AG09309 (cell line): ENCODE measurements at places on chromosomes 7 and 10.

GRCh38 chr7:127717502-127718339, 65.7 kb downstream of the SND1 start:
- no peak for DNase-seq

DNA sequence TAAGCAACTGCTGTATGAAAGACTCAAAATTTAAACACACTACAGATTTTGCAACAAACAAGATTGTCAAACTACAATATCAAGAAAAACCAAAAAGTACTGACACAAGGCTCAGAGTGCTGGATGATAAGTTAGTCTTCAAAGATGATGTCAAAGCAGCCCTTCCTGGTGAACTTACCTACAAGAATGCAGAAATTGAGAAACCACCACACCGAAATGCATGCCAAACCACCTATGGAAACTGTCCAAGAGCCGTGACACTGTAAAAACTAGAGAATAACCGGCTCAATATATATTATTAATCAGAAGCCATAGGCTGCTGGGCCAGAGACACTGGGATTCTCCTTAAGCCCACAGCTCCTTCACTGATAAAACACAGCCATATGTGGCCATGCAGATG, 25.3 kb downstream of the DENND11 start:
- no peak for DNase-seq

- no peak for DNase-seq
Measured at GRCh38 chr7:5872326-5872725, 8.3 kb upstream of the OCM start.

DNA sequence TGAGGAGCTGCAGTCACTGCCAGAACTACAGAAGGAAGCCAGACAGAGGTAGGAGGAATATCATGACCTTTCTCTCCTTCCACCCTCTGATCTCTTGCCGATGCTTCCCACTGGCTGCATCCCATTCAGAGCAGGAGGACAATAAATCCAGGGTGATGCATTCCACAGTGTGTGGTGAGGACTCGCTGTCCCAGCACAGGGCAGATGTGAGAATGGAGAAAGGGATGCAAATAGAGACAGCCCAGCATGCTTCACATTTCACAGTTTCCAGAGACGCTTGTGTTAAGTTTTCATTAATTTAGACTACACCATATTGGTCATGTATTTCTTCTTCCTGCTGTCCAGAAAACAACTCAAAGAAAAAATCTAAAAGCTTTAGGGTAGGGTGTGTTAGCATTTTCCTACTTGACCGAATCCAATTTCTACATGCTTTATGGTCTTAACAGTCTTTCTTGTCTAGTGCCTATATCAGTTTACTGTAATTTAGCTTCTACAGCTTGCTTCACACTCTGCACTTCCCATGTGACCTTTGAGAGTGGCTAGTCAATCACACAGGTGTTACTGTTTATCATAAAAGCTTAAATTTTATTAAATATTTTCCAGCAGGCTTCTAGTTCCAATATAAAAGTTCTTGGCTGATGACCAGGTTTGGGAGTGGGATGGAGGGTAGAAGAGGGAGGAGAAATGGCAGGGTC, 155.6 kb downstream of the RAPGEF5 start:
- DNase-seq, result no peak

DNA sequence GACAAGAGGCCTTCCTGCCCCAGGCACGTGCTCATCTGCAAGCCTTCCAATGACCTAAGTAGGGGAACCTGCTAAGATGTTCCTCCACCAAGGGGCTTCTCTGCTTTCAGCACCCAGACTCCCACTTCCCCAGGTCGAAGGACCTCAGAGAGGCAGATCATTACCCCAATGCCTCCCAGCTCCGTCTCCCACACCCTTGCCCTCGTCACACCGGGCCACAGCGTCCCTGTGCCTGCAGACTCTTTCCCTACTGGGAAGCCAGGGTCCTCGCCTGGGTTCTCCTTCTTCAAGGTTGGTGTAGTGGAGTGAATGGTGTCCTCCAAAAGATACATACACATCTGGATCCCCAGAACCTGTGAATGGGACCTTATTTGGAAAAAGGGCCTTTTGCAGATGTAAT, 151.9 kb downstream of the UBE2H start:
- DNase-seq, result no peak

DNA sequence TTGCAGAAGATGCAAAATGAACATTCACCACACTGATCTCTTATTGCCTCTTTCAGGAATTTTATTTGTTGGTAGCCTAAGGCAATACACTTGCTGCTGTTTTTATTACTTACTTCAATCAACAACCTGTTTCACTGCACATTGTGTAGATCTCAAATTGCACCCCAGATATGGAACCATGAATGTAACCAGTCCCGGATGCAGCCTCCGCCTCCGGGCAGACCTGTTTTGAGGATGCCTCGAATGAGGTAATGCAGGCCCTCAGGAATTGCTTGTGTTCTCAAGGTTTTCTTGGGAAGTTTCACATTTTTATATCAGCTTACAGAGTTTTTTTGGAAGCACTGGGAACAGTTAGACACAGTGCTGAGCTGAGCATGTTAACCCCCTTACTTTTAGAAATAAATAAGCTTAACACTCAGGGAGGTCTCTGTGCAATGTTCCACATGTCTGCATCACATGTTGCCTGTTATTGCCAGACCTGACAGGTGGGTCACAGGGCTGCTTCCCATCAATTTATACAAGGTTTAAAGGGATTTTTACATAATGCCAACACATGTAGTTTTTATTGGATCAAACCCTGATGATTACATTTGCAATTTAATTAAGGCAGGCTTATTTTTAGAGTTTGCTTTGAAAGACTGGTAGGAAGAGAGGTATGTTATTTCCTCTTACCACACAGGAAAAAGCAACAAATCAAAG, 193.1 kb upstream of the POM121L12 start:
- DNase-seq, result no peak

DNA sequence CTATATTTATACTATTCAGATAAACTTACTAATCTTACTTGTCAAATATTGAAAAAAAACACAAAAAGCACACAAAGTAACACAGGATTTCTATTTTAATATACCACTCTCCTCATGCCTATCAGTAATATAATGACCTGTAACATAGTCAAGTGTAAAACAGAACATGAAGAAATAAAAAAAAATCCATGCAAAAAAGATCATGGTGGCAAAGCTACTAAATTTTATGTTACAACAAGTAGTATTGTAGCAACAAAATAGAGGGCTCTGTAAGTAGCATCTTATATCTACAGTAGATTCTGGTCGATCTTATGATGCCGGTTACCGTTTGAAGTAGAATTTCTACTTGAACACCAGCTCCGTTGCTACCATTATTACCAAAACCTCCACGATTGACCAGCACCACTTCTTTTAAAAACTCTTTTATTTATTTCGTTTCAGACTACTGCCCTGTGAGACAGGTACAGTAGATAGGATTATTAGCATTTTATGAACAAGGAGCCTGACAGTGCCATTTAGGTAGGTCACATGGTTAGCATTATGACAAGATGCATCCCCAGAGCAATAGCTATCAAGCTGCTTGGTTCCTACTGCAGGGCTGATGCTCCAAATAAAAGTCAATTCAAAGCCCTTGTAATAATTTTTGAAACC, 2.1 kb downstream of the CPED1 start:
- DNase-seq, result no peak

- no peak for DNase-seq
Measured at GRCh38 chr10:124003070-124003419, 90.4 kb downstream of the CHST15 start.

- DNase-seq, result no peak
Measured at GRCh38 chr10:117364110-117364960, 10.9 kb downstream of the PDZD8 start.

- DNase-seq, result no peak
Measured at GRCh38 chr7:27462575-27463270, 200.0 kb downstream of the HIBADH start.

DNA sequence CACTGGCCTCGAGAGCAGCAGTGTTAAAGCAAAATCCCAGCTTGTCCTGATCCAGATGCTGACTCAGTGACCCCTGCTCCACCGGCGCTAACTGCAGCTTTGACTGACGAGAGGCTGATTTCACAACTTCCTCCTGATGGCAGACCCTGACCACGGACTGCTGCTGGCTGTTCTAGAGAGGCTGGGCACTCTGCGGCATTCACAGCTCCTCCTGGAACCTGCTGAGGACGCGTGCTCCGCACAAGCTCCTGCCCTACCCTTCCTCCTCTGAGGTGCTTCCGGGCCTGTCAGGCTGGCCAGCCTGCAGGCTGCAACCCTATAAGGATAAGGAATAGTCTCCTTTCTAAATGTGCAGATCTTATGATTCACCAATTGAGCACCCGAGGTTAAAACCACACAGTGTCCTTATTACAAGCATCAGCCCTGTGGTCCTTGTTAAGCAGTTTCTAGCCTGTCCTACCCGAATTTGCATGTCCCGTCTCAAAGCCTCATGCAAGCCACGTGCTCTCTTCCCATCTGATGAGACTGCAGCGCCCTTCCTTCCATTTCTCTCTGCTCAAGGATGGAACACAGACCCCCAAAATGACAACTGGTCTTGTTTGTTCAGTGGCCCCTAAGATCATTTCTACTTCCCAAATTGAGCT, 35.5 kb upstream of the NCAPG2 start:
- DNase-seq, result peak; percentile 49

DNA sequence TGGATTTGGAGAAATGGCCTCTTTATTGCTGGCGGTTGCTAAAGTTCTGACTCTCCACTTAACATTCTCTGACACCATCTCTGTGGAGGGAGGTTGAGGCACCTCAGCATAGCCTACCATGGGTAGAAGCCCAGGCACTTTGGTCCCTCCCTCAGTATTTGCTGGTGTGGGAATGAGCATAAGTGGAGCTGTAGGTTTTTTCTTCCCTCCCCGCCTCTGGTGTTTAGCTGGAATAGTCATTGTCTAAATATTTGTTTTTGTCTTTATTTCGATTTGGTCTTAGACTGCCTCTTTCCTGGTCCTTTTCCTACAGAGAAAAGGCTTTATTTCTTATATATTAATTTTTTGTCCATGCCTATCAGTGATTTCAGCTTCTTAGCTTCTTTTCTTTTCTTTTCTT, 203.4 kb upstream of the AGR3 start:
- no peak for DNase-seq

DNA sequence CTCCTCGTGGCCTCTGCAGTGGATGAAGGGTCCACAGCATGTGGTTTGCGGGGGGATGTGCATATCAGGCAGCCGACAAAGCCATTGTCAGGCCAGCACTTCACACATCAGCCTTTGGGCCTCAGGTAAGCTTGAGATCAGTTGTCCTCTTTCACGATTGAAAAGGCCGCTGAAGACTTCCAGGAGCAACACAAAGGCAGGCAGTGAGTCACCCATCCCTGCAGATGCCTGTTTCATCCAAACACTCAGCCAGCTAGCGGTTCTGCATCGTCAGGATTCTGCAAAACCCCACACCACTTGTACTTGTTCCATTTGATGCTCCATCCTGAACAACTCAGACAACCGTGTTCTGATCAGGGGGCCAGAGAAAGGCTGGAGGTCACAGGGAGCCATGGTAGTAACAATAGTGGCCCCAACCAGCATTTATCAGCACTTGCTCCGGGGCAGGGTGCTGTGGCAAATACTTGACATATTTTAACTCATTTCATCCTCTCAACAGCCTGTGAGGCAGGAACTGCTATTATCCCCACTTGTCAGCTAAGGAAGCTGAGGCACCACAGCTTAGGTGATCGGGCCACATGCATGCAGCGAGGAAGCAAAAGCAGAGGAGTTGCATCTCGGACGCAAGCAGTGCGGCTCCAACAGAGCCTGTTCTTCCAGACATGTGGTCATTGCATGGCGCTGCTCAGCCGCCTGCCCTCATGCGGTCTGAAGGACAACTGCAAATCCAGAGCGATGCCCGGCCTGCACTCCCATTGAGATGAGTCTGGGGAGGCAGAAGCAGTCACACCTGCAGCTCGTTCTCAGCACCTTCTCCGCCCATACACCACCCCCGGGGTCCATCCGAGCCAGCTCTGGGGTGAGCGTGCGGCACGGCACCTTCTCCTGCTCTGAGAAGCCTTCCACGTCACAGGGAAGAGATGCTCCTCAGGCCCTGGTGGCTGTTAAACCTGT, 144.9 kb downstream of the PAXIP1 start:
- DNase-seq, result no peak

DNA sequence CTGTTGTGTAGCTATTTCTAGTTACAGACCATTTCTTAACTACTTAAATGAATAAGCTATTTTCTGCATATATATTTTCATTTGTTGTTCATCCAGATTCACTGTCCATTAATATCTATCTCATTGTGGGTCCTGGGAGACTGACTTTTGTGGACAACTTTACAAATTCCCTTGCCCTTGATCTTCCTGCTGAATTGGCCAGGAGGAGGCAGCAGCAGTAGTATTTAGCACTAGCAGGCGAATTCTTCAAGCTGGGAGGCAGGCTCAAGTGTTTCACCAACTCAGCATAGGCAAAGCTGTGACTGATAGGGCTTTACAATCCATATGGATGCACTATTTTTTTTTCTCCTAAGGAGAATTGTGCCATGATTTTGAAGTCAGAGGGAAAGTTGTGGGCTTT, 461.0 kb upstream of the NRG3 start:
- no peak for DNase-seq

- DNase-seq, result peak; percentile 43
Measured at GRCh38 chr10:80104066-80104926, 25.8 kb downstream of the TMEM254 start.

GRCh38 chr7:43351683-43352082, 231.2 kb upstream of the STK17A start:
- no peak for DNase-seq

DNA sequence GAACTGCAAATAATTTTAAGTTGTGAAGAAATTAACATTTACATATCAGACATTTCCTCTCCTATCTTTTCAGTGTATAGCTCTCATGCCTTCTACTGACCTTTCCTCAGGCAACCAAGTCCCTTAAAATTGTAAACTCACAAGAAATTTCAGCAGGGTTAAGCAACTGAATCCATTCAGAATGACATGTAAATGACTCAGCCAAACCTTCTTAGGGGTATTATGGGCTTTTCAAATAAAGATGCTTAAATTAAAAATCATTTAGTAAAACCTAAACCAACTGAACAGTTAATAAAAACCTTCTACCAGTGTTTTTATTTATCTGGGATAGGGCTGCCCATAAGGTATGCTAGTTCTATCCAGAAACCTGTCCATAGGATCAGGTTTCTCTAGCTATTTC, 20.7 kb downstream of the WAPL start:
- DNase-seq, result peak; percentile 11

DNA sequence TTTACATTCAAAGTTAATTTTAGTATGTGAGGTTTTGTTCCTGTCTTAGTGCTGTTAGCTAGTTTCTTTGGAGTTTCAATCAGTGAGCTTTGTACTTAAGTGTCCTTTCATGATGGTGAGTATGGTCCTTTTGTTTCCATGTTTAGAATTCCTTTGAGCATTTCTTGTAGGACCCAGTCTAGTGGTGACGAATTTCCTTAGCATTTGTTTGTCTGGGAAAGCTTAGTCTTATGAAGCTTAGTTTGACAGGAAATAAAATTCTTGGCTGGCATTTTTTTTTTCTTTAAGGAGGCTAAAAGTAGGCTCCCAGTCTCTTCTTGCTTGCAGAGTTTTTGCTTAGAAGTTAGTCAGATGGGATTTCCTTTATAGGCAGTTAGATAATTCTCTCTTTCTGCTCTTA, 209.2 kb upstream of the SEMA3C start:
- DNase-seq, result no peak

- no peak for DNase-seq
Measured at GRCh38 chr10:124565565-124566221, 104.1 kb downstream of the LHPP start.

- no peak for DNase-seq
Measured at GRCh38 chr7:15938115-15938514, 251.6 kb upstream of the MEOX2 start.
